ENCODE measurements at places on chromosomes 2 and 18.

DNA sequence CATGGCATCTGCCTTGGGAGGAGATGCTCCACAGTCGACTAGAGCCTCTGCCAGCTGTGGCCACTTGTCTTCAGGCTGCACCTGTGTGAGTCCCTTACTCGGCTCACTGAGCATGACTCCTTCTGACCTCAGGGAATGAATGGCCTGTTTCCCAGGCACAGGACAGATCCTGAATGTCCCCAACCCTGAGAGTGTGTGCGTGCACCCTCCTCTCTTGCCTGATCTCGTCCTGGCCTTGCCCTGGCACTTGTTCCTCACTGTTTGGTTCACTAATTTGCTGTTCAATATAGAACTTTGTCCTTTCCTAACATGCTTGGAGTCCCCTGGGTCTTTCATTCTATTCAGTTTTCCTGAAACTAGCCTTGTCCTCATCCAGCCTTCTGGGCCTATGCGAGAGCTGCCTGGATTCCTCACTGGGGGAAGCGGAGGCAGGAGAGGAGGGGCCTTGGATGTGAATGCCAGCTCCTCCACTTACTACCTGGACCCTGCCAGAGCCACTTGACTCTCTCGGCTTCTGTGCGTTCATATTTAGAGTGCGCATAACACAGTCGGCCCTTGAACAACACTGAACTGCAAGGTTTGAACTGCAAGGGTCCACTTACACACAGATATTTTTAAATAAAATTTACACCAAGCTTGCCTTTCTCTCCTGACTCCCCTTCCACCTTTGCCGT is 184.8 kb downstream of the ACKR3 start:
- no peak for DNase-seq

GRCh38 chr18:76491473-76491775 is 3.6 kb downstream of the ZNF516 start:
- DNase-seq = peak; percentile 64

DNA sequence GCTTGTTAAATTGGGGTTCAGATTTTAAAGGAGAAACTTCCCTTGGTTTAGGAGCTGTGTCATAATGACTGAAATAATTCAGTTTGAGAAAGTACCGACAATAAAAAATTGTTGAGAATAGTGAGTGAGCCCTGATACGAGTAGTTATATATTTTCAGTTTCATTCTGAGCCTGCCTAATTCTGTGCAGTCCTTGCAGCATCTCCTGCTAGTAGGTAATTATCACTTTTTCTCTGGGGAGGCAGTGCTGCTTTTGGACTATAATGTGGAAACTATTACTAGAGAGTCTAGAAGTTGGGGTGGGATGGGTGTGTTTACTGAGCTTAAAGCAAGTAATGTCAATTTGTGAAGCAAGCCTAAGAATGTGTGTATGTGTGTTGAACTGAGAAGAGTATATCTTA is 21.7 kb downstream of the ZNF638 start:
- no peak for DNase-seq

DNA sequence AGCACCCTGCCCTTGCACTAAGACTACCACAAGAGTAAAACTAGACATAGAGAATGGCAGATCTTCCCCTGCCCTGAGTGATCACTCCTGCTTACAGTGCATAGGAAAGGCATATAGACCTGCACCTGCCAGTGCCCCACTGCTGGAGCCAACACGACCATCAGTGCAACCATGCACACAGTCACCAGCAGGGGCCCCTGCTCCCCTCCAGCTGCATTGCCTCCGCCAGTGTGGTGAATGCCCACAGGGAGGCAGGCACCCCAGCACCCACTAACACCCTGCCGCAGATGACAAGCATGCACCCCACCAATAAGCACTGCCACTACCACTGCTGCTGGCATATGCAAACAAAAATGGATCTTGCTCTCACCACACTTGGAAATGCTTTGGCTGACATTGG is 478.8 kb downstream of the ADCYAP1 start:
- DNase-seq = no peak

- DNase-seq = no peak
These were observed 95.5 kb downstream of the LTBP1 start for GRCh38 chr2:33042265-33042664.

DNA sequence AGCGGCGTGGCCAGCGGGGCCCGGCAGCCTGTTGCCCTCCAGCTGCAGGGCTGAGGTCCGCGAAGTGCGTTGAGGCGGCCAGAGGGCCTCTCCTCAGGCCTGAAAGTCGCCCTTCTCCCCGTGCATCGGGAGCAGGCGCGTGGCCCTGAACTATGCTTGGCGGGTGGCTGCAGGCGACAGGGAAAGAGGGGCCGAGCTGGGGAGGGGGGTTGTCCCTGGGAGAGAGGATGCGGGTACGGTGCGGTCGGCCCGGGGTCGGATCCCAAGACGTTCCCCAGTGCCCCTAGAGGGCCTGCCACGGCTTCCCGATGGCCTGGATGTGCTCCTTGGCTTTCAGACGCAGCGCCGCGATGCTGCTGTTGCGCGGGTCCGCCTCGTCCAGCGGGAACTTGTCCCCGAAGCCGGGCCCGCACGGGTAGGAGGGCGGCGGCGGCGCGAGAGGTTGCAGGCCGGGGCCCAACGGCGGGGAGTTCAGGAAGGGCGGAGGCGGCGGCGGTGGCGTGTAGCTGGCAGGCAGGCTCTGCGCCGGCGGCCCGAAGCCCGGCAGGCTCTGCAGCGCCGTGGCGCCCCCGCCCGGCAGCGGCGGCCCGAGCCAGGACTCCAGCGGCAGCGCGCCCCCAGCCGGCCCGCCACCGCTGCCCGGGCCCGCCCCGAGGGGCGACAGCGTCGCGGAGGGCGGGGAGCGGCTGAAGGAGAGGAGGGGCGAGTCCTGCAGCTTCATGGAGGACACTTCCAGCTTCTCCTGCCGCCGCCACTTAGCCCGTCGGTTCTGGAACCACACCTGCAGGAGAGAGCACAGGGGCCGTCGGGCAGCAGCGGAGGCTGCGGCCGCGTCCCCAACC is 4.3 kb downstream of the RAX start:
- no peak for DNase-seq

DNA sequence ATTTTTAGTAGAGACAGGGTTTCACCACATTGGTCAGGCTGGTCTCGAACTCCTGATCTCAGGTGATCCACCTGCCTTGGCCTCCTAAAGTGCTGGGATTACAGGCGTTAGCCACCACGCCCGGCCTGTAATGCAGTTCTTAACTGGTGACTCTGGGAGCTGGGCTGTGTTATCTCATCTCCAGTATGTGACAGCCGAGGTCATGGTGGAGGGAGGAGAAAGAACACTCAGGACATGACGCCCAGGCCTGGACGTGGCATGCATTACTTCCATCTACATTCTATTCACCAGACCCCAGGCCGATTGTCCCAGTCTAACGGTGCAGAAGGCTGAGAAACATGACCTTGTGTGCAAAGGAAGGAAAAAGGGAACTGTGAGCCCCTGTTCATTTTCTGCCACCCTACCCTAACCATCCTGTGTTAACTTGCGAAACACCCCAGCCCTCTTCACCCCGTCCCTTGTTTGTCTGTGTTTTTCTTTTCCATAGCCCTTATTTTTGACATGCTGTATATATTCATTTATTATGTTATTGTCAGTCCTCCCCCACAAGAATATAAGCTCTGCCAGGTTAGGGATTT is 88.1 kb upstream of the ASAP2 start:
- DNase-seq = no peak

DNA sequence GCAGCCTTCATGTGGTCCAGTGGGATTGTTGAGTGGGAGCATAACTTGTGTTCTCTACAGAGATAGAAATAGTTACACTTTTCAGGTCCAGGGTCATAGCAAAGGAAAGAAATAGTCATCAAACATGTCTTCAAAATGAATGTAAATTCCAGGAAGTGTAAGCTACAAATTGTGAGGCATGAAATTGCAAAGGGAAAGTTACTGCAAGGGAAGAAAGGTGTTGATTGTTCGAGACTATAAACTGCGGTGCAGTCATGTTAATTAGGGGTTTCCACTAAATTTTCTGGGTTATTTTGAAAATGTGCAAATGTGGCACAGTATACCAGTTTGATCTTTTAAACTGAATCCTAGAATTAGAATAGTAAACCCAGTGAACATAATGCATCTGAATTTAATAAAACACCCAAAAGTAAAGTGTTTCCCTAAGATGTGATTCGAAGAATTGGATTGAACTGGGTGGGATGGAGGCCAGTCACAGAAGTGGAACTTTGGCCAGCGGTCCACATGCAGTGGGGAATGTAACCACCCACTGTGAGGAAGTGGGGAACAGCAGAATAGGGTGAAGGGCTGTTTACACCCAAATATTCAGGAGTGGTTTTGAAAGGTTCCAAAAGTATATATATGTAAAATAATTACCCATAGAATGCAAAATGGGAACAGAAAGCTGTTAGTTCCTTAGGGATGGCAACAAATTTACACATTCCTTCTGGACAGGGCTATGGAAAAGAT is 126.5 kb upstream of the CCDC68 start:
- DNase-seq = no peak

- DNase-seq = no peak
These were observed 1317.4 kb upstream of the CDH2 start for GRCh38 chr18:29494371-29494770.

GRCh38 chr2:68103709-68104055 is 40.9 kb upstream of the C1D start:
- DNase-seq = no peak

GRCh38 chr18:63648241-63648640 is 4.2 kb upstream of the SERPINB4 start:
- no peak for DNase-seq

GRCh38 chr2:26891-27290 is 19.4 kb downstream of the FAM110C start:
- DNase-seq = no peak

DNA sequence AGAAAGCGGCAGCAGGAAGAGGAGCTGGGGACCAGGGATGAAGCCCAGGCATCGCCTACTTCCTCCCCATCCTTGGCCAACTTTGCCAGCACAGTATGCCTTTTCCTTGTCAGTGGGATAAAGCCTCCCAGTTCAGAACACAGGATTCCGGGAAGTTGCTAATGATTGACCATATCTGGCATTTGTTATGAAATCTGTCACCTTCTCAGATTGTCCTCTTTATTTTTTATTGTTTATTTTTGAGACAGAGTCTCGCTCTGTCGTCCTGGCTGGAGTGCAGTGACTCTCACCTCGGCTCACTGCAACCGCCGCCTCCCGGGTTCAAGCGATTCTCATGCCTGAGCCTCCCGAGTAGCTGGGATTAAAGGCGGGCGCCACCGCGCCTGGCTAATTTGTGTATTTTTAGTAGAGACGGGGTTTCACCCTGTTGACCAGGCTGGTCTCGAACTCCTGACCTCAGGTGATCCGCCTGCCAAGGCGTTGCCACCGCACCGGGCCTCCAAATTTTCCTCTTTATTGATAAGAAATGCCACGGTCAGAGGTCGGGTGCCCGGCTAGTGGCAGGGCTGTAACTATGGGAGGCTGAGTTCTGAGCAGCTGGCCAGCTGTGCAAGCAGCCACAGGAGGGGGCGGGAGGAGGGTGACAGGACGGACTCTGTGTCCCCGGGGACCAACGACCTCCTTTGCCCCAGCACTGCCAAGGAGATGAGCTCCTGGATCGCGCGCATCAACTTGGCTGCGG is 24.4 kb downstream of the PSD4 start:
- no peak for DNase-seq

- DNase-seq = peak; percentile 4
These were observed 136.1 kb downstream of the ICOS start for GRCh38 chr2:204072443-204073324.

DNA sequence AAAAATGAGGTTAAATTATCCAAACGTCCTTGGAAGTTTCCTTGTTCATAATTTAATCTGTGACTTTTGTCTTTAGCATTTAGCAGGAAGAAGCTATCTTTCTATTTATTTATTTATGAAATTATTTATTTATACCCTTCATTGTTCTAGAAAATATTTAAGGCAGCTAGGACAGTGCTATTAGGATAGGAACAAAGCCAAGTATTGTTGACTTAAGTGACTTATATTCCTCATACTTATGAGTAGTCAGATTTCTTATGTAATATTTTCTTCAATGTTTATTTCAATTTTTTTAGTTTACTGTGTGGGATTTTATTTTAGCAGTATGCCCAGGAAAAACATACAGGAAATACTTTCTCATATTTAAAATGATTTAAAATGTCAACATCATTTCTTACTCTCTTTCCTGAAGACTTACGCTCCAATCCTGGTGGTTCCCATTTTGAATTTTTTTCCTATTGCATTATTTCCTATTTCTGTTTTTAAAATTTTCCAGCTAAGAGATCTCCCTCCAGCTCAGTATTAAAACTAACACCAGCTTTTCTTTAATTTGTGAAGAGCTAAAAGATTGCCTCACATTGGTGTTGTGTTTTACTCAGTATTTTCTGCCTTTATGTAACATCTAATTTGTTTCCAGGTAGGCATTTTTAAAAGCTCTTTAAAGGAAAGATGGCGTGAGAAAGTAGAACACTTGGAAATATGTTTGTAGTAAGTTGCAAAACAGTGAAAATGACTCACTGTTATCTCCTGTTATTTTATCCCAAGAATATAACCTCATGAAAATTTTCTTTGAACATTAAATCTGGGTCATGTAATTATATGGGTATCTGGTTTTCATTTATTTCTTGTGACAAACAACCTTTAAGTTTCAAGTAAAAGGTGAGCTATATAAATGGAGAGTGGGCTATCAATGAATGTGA is 32.2 kb downstream of the MAPRE2 start:
- DNase-seq = no peak

DNA sequence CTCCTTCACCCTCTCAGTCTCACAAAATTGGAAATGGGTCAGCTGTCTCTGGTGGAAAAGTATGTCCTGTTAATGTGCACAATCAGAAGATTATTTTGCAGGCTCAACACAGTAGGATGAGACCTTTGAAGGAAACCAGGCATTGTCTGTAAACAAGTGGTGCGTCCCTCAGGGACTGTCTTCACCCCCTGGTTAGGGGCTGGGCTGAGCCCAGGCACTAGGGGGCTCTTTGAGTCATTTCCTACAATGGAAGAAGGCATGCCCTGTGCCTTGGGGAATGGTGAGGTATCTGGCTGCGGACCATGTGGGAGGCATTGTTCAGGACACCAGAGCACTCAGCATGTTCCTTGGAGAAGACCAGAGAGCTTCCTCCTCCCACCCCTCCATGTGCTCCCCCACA is 26.8 kb downstream of the PKDCC start:
- no peak for DNase-seq

All from stimulated activated CD8-positive, alpha-beta memory T cell treated with anti-CD3 and anti-CD28 coated beads, Interleukin-4, amount 100 ng/mL, for 4 hours (primary cell).